ENCODE measurements at places on chromosomes 11 and 22.

- DNase-seq: no peak
Measured at GRCh38 chr11:8375932-8376331, 112.3 kb upstream of the LMO1 start.

DNA sequence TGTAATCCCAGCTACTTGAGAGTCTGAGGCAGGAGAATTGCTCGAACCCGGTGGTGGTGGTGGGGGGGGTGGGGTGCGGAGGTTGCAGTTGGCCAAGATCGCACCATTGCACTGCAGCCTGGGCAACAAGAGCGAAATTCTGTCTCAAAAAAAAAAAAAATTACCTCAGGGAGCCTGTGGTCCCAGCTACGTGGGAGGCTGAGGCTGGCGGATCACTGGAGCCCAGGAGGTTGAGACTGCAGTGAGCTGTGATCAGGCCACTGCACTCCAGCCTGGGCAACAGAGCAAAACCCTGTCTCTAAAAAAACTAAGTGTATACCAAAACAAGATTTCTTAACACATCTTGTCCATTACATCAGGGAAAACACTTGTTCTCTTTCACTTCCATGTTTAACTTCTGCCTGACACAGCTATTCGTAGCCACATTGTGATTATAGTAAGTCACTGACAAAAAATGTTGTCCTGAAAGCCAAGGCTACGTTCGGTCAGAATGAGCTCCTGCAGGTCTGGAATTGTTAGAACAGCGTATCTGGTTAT, 1.4 kb downstream of the TMEM80 start:
- no peak for DNase-seq

GRCh38 chr22:45804986-45805325, 133.3 kb downstream of the ATXN10 start:
- no peak for DNase-seq

DNA sequence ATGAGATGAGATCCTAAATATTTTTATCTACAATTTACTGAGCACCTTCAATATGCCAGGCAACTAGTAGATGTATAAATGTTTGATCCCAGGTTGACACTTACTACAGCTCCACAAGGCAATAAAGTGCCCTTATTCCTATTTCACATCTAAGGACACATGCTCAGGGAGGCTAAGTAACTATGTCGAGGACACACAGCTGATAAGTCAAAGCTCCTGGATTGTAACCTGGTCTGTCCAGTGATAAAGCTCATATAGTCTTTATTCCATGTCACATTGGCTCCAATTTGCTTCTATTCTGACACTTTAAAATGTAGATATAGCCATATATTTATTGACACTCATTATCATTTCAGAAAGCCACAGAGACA, 93.8 kb upstream of the BMAL1 start:
- DNase-seq: no peak

GRCh38 chr11:94457118-94458029, 36.3 kb downstream of the MRE11 start:
- DNase-seq: no peak

DNA sequence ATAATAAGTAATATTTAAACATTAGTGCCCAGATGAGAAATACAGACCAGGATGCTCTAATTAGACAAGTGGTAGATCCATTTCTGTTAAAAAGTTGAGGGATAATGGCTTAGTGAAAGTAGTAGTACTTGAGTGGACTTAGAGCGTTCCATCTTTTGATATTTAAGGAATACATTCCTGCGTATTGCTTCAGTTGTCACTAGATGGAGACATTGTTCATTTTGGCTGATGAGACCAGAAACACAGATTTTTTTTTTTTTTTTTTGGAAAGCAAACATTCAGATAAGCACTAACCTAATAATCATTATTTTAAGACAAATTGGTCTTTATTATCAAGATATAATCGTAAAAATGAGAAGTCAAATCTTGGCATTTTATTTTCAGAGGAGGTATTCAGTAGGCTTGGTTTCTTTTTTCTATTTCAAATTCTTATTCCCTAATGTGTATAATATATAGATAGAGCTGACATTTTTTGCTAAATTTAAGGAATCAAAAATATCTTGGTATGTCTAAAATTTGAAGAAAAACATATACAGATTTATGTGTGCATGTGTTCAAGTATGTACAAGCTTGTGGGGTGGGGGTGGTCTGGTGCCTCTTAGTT, 92.9 kb downstream of the DYNC2H1 start:
- DNase-seq: peak; percentile 4

DNA sequence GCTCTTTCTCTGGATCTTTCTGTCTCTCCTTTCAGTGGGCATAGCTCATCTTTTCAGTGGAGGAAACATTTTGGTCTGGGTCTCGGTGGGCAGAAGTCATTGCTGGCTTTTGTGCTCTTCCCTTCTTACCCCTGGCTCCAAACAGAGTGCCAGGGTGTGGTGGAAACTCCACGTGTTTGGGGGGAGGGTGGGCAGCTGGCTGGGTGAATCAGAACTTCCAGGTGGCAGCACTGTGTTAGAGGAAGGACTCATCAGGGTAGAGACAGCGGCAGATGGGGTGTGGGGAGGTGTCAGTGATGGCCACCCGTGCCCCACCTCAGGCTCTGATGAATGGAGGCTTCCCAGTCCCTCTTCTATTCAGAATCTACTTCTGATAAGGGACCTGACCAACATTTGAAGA, 114.0 kb downstream of the GRIK4 start:
- DNase-seq: no peak

DNA sequence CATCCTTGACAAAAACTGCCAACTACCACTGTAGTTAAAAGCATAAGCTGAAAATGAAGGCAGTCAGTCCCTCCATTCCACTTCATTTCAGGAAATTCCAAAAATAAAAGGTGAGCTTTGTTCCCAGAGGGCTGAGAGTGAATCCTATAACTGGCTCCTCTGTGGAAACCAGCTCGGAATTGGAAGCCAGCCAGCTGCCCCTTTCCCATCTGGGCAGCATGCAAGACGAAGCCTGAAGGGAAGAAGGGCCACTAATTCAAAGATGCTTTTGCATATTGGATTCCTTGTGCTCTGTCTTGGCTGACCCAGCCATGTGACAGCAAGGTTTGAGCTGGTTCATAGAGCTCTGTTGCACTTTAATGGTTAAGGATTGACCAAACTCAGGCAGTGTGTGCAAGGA, 83.4 kb downstream of the ALX4 start:
- no peak for DNase-seq

DNA sequence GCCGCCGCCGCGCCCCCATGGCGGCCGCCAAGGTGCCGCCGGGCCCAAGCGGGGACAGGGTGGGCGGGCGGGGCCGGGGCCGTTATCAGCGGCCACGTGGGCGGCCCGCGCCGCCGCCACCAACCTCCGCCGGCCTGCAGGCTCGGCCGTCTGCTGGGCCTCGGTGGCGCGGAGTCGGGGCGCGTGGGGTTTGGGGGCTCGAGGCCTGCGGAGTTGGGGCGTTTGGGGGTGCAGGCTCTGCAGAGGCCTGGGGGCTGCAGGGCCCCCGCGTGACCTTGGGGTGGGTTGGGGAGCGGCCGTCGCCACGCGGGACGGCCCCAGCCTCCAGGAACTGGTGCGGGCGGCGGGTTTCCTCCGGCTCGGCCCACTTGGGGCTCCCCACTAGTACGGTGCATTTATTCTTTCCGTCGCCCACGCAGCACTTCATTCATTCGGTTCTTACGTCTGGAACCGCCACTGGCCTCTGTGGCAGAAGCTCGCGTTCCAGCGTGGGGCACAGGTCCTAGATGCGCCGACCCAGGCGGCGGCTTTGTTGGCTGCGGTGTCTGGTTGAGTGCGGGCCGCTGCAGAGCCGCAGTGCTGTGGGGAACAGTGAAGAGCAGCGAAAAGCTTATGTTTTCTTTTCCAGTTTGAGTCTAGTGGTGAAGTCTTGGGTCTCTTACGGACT, 740 bp upstream of the TRMT2A start:
- DNase-seq: no peak

- DNase-seq: no peak
Measured at GRCh38 chr11:2204361-2205213, 33.0 kb upstream of the TH start.

DNA sequence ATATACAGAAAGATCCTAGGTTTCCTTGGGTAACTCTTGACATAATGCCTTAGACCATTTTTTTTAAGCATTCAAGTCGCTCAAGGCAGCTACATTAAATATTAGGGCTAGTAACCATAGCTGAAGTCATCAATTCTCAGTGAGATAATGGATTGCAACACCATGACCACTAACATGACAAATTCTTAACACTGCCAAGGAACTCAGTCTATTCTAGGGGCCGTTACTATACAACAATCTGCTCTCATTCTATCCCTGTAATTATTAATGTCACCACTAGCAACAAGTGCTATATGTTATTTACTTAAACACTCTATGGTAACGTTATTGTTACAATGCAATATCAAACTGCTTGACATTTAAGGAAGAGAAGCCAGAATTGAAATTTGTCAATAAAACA, 3.2 kb upstream of the STK33 start:
- DNase-seq: no peak

DNA sequence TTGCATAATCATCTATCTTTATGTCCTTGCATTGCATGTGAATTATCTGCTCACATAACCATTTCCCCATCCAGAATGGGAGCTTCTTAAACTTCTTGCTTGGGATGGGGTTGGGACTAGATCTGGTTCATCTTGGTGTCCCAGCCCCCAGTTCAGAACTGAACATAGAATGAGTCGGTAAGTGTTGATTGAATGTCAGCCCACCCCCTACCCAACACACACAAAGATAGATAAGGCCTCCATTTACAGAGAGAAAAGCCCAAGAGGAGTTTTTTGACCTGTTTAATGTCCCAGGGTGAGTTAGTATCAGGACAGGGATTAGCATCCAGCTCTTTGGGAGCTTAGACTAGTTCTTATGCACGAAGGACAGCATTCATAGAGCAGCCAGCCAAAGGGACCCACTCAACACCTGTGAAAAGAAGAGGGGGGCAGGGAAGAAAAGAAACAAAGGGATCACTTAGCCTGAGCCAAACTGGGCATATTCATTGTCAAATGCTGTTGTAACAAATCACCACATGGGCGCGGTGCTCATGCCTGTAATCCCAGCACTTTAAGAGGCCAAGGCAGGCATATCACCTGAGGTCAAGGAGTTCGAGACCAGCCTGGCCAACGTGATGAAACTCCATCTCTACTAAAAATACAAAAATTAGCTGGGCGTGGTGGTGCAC, 57.4 kb downstream of the CHRDL2 start:
- no peak for DNase-seq

GRCh38 chr22:28938286-28938833, 55.0 kb downstream of the ZNRF3 start:
- DNase-seq: no peak

DNA sequence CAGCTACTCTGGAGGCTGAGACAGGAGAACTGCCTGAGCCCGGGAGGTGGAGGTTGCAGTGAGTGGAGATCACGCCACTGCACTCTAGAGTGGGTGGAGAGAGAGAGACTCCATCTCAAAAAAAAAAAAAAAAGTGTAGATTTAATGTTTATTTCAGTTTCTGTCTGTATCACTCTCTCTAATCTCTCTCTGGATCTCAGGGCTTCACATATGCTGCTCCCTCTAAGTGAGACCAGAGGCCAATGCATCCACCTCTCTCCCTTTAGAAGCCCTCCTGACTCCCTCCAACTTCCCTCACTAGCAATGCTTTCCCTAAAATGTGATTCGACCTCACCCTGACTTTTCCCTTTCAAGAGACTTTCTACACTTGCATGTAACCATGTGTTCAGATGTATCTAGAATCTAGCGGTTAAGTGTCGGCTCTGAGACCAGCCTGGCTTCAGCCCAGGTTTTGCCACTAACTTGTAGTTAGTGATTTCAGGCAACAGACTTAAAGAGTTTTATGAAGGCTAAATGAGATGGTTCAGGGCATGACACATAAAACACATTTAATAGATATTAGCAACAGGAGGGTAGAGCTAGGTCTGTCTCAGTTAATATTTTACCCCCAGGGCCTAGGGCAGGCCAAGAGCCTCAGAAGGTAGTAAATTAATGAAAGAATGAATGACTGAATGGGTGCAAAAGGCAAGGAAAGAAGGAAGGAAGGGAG, 364.3 kb downstream of the LARGE1 start:
- no peak for DNase-seq

- DNase-seq: no peak
Measured at GRCh38 chr11:110948112-110948511, 235.9 kb upstream of the ARHGAP20 start.

DNA sequence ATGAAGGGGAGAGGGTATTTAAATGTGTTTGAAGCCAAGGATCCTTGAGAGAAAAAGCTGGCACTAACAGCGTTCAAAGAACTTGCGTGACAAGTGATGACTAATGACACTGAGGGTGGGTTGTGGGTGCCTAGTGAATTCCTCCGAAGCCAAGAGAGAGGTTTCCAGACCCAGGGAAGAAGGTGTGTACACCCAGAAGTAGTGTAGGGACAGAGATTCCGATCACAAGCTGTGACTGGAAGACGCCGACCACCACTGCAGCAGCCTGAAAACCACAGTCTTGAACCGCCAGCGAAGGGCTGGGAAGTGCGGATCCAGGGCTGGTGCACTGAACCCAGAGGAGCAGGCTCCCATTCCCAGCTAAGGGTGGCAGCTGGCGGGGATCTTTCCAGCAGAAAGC, 9.5 kb downstream of the PPARA start:
- no peak for DNase-seq

- peak; percentile 6 for DNase-seq
Measured at GRCh38 chr11:79287952-79288351, 152.9 kb downstream of the TENM4 start.

DNA sequence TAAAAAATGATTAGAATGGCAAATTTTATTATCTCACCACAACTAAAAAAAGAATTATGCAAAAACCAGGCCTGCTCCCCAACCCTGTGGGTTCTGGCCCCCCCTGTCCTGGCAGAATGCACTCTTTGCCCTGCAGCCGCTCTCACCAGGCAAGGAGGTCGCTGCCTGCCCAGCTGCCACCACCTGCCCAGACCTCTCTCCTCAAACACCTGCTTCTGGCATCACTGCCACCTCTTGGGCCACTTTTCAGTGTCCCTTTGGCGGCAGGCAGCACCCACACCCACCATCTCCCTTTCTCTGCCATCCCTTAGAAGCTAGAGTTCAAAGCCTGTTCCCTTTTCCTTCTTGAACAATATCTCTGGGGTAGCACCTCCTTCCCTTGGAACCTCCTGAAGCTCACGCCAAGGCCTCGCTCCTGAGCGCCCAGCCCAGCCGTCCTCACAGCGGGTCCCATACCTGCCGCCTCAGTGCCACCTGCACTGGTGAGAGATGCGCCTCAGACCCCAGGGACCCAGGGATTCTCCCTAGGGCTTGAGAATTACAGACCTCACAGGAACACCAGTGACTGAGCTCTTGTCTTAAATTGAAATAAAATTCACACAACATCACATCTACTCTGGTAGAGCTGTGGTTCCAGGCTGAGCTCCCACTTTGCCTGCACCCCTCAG, 44.6 kb downstream of the SGSM3 start:
- no peak for DNase-seq

- DNase-seq: no peak
Measured at GRCh38 chr11:132078264-132079076, 708.1 kb downstream of the NTM start.
